ENCODE measurements at places on chromosomes 1 and 21. TPM values are rescaled to one million over a fixed set of nuclear protein-coding genes. Genes with fewer than 3 reads are reported as not detected.
A peak's percentile ranks its signal among the peaks of the same experiment; 100 is the strongest.

DNA sequence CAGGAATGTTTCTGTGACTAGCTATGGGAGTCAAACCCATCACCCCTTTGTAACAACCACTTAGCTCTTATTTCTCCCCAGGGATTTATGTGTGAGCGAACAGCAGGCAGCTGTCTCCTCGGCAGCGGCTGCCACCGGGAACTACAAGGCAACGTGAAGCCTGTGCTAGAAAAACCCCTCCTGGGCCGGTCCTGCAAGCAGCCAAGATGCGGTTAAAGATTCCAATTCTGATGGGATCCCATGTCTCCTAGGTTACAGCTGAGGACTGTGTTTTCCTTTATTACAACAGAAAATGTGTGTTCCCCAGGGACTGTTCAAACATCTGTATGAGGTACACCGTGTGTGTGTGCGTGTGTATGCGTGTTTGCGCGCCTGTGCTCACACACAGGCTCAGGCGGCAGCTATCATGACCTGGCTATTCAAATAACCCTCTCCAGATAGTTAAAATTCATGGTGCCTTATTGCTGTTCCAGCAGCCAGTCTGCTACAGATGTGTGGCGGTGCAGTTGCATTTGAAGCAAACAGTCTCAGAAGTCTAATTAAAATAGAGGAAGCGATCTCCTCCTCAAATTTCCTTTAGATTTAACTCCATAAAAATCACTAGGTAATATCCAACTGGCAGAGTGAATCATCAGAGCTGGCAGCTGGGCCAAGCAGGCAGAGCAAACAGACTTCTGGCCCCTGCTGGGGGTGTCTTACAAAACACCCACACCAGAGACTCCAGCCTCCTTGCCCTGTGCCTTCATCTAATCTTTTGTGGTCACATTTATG, 68.0 kb downstream of the LMX1A start:
- H3K27ac ChIP-seq = no peak overlapping the region
- H3K4me3 ChIP-seq = no peak overlapping the region

- peaks cover 56% of the 10 kb centered on the region for H3K4me1 ChIP-seq
- no peaks in the 10 kb centered on the region for H3K36me3 ChIP-seq
- no peak for DNase-seq
- no peaks in the 10 kb centered on the region for H3K27me3 ChIP-seq
These were observed 26.1 kb downstream of the CD244 start for GRCh38 chr1:160836561-160836960.

DNA sequence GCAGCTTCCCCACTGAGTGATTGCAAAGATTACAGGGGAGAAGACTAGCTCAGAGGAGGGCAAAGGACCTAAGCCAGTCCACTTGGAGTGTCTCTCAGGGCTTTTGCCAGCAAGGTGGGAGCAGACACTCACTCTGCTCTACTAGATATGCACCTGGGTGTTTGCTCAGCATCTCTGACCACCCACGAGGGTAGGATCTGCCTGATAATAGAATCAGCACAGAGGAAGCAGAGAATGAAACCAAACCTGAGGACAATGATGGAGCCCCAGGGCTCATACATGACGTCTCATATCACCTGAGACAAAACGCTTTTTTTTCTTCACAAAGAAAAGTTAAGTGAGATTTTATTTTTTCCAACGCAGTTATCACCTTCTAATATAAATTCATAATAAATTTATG, 79.4 kb downstream of the RRAGC start:
- DNase-seq = no peak
- H3K36me3 ChIP-seq = no peaks in the 10 kb centered on the region
- H3K4me1 ChIP-seq = no peaks in the 10 kb centered on the region
- no peak overlapping the region for H3K27ac ChIP-seq
- H3K27me3 ChIP-seq = peaks cover 31% of the 10 kb centered on the region
- no peak overlapping the region for H3K4me3 ChIP-seq

DNA sequence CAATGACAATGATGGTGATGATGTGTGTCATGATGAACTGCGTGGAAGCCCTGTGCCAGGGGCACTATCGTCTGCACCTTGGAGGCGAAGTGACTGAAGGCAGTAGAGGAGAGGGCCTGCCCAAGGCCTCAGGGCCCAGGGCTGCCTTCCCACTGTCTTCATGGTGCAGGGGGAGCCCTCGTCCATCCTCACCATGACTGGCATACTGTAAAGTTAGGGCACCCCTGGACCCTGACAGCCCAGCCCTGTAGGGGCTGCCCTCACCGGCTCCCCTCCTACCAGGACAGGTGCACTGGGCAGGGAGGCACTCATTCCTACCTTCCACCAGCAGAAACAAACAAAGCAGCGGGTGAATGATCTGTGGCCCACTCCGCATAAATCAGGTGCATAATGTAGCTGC, 156.9 kb upstream of the C1orf174 start:
- H3K27me3 ChIP-seq = no peaks in the 10 kb centered on the region
- no peaks in the 10 kb centered on the region for H3K36me3 ChIP-seq
- no peak overlapping the region for H3K27ac ChIP-seq
- DNase-seq = no peak
- H3K4me3 ChIP-seq = no peak overlapping the region

DNA sequence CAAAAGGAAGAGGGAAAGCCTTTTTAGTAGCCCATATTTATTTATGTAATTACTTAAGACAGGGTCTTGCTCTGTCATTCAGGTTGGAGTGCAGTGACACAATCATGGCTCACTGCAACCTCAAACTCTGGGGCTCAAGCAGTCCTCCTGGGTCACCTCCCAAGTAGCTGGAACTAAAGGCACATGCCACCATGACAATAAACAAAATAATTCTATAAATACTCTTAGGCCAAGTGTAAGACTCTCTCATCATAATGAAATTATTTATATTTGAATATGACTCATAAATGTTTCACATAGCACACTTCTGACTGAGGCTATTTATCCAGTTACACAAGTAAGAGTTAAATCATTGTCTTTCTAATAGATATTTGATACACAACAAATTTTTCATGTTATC, 314.7 kb downstream of the AMY1C start:
- H3K4me1 ChIP-seq = no peaks in the 10 kb centered on the region
- DNase-seq = no peak
- H3K4me3 ChIP-seq = no peak overlapping the region
- H3K27me3 ChIP-seq = no peaks in the 10 kb centered on the region
- H3K27ac ChIP-seq = no peak overlapping the region

- no peak for DNase-seq
- no peak overlapping the region for H3K4me3 ChIP-seq
- no peaks in the 10 kb centered on the region for H3K36me3 ChIP-seq
These were observed 801 bp upstream of the DDAH1 start for GRCh38 chr1:85465786-85466134.

- peak overlapping the region; percentile 80 for H3K27ac ChIP-seq
- peaks cover 15% of the 10 kb centered on the region for H3K27me3 ChIP-seq
- no peak for DNase-seq
- no peak overlapping the region for H3K4me3 ChIP-seq
- H3K36me3 ChIP-seq = peaks cover 40% of the 10 kb centered on the region
- peaks cover 52% of the 10 kb centered on the region for H3K4me1 ChIP-seq
These were observed 5.5 kb downstream of the RHOC start for GRCh38 chr1:112701227-112702066.

GRCh38 chr1:235632506-235633401, 16.8 kb downstream of the GNG4 start:
- DNase-seq = no peak
- H3K27ac ChIP-seq = no peak overlapping the region
- H3K4me3 ChIP-seq = no peak overlapping the region
- H3K4me1 ChIP-seq = no peaks in the 10 kb centered on the region

GRCh38 chr1:87765681-87766070, 437.0 kb downstream of the LMO4 start:
- DNase-seq = no peak
- no peaks in the 10 kb centered on the region for H3K4me1 ChIP-seq
- H3K4me3 ChIP-seq = no peak overlapping the region
- no peak overlapping the region for H3K27ac ChIP-seq

DNA sequence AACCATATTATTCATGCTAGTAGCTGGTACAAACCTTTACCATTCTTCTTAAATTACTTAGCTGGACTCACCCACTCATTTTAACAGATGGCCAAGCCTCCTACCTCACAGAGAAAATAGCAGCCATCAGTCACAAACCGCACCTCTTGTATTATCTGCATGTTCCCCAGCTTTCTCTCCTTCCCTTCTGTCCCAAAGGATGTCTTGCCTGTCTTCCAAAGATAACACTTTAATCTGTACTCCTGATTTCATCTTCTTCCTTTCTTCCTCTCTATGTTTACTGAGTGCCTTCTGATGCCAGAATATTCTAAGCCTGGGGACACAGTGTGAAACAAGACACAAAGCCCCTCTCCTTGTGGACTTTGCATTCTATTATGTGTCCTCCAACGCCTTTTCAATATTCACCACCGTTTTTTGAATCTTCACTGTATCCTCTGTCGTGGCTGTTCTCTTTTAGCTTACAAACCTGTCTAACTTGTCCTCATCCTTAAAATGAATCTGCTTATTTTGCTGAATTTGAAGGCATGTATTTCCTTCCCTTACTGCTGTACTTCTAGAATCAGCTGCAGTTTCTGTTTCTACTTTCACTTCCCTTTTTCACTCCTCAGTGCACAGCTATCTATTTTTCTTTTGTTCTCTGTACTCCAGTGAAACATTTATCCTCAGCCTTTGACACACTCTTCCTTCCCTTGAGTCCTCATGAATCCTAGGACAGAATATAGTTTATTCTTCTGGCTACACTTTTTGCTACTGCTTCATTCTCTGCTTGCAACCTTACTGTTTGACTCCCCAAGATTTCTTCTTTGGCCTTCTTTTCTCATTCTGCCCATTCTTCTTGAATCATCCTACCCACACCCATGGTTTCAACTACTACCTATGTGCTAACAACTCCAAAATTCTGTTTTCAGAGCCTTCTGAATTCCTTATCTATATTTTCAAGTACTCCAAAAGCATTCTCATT, 216.9 kb upstream of the SAMSN1 start:
- H3K36me3 ChIP-seq = no peaks in the 10 kb centered on the region
- H3K4me3 ChIP-seq = no peak overlapping the region
- no peaks in the 10 kb centered on the region for H3K4me1 ChIP-seq
- H3K27ac ChIP-seq = peak overlapping the region; percentile 77
- no peaks in the 10 kb centered on the region for H3K27me3 ChIP-seq
- DNase-seq = no peak

DNA sequence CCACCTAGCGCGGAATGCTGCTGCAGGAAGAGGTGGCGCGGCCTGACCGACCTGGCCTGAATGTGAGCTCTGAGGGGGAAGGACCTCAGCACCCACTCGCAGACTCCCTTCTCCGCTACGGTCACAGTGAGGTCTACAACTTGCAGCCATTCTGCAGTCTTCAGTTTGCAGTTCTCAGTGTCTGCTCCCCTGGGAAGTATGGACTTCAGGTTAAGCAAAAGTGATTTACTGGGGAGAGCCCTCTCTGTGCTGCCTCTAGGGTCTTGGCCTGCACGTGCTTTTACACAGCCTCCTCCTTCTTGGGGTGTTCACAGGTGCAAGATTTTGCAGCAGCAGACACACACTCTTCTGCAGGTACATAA, 296.0 kb downstream of the OMA1 start:
- no peak for DNase-seq
- H3K27me3 ChIP-seq = peaks cover 35% of the 10 kb centered on the region
- no peak overlapping the region for H3K4me3 ChIP-seq
- no peaks in the 10 kb centered on the region for H3K36me3 ChIP-seq
- peaks cover 3% of the 10 kb centered on the region for H3K4me1 ChIP-seq

- no peak overlapping the region for H3K27ac ChIP-seq
- no peak overlapping the region for H3K4me3 ChIP-seq
- no peaks in the 10 kb centered on the region for H3K36me3 ChIP-seq
- H3K27me3 ChIP-seq = no peaks in the 10 kb centered on the region
These were observed 21.3 kb upstream of the IL10 start for GRCh38 chr1:206793620-206794019.

- no peaks in the 10 kb centered on the region for H3K4me1 ChIP-seq
- no peaks in the 10 kb centered on the region for H3K36me3 ChIP-seq
- H3K4me3 ChIP-seq = no peak overlapping the region
- no peak overlapping the region for H3K27ac ChIP-seq
- H3K27me3 ChIP-seq = peaks cover 1% of the 10 kb centered on the region
These were observed 98.4 kb downstream of the DIRAS3 start for GRCh38 chr1:67952071-67952470.

DNA sequence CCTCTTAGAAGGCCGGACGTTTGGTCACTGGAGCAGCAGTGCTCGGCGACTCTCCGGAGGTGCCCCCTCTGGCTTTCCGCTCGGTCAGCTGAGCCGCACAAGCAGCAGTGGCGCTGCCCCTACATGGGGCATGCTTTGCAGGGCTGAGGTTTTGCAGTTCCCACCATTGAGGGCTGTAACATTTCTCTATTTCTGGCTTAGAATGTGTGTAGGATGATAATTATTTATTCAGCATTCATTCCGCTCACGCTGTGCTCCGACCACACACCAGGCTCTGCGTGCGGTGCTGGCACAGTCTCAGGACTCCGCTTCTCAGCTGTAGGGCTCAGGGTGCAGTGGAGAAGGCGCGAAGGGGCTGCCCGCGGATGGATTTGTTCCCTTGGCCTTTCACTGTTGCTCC, 119.5 kb downstream of the PCBP3 start:
- no peak overlapping the region for H3K27ac ChIP-seq
- peaks cover 33% of the 10 kb centered on the region for H3K36me3 ChIP-seq
- H3K4me1 ChIP-seq = peaks cover 18% of the 10 kb centered on the region
- H3K27me3 ChIP-seq = no peaks in the 10 kb centered on the region

DNA sequence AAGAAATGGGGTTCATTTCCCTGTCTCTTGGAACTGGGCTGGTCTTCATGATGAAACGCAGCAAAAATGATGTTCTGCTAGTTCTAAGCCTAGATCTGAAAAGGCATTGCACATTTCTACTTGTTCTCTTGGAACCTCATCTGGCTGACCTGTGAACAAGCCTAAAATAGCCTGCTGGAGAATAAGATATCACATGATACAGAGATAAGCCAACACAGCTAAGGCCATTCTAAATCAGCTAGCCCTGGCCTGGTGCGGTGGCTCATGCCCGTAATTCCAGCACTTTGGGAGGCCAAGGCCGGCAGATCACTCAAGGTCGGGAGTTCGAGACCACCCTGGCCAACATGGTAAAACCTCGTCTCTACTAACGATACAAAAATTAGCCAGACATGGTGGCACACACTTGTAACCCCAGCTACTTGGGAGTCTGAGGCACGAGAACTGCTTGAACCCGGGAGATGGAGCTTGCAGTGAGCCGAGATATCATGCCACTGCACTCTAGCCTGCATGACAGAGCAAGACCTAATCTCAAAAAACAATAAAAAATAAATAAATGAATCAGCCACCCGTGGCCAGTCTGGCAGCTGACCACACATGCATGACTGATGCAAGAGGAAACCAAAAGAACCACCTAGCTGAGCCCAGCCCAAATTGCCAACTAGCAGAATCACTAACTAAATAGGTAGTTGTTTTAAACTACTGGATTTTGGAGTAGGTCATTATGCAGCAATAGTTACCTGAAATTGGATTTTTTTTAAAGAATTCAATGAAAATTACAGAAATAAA, 18.0 kb downstream of the CD244 start:
- H3K4me3 ChIP-seq = no peak overlapping the region
- no peaks in the 10 kb centered on the region for H3K27me3 ChIP-seq
- H3K36me3 ChIP-seq = no peaks in the 10 kb centered on the region
- no peak overlapping the region for H3K27ac ChIP-seq
- DNase-seq = no peak
- peaks cover 29% of the 10 kb centered on the region for H3K4me1 ChIP-seq

S100A16 gene
- 28.8 TPM for total RNA-seq

VTCN1 gene
- 0.09 TPM for total RNA-seq

CD1E gene
- total RNA-seq = 964 TPM

RHBG gene
- 0.05 TPM for total RNA-seq

AKR7A3 gene
- total RNA-seq = 0.57 TPM

OR2T35 gene
- total RNA-seq = not detected

FCRL4 gene
- 0.19 TPM for total RNA-seq

TNFSF4 gene
- total RNA-seq = 3.7 TPM

KRTAP23-1 gene
- total RNA-seq = not detected
